ENCODE measurements at places on chromosomes 5 and 9.

DNA sequence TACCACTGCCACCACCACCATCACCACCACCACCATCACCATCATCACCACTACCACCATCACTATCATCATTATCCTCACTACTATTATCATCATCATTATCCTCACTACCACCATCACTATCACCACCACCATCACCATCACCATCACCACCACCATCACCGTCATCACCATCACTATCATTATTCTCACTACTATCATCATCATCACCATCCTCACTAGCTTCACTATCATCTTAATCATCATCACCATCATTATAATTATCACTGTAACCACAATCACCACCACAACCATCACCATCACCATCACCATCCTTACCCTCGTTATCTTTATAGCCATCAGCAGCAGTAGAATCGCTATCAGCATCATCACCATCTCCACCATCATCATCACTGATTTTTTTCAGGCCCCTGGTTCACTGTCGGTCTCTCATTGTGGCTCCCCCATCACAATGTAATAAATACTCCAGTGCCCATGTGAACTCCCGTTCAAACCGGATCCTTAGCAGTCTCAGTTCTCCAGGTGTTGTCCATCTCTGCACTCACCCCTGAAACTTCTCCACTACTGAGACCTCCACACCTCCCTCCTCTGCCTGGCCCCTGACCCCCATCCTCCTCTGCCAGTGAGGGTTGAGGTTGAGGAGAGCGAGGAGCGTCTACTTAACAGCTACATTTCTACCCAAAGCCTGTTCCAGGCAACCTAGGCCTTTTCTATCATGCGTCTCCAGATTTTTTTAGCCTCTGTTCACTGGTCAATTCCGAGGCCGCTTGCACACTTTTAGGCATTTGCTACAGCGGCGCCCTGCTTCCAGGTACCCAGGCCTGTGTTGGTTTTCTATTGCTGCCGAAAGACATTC is 238.2 kb downstream of the PBX3 start:
- DNase-seq = no peak

GRCh38 chr5:171714261-171714660 is 71.4 kb upstream of the SMIM23 start:
- DNase-seq = no peak

- DNase-seq = no peak
These were observed 72.0 kb upstream of the OTULINL start for GRCh38 chr5:14509556-14509955.

- DNase-seq = no peak
These were observed 182.4 kb upstream of the OTULINL start for GRCh38 chr5:14399054-14399692.

DNA sequence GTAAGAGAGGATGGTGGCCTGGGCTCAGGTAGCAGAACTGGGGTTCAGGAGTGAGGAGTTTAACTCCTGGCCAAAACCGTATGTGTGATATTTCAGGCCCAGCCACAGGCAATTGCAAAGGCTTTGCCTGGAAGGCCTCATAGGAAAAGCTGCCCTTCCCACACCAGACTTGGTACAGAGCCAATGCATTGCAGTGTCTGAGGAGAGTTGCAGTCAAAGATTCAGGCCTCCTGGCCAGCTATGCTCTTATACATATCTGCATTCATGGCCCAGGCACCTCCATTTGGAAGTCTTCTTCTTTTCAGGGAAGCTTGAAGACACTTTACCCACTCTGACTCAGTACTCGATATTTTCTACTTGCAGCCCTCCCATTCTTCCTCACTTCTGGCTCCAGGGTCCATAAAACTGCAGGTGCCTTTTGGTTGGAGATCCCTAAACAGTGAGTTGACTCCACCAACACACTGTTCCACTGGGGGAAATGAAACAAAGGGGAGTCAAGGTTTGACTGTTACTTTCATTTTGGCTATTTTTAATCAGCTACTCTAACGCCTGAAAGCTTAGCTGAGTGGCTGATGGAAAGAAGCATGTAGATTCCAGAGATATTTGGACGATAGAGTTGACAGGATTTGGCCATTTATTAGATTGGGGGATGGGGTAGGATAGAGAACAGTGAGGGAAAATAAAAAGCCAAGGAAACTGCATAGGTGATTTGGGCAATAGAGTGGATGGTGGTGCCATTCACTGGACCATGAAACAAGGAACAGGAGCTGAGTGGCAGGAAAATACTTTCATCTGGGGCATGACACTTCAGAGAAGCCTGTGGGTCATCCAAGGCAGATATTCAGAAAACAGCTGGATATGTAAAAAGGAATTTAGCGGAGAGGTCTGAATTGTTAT is 30.6 kb upstream of the IL33 start:
- no peak for DNase-seq

GRCh38 chr9:89911721-89912604 is 307.2 kb downstream of the GADD45G start:
- DNase-seq = no peak

DNA sequence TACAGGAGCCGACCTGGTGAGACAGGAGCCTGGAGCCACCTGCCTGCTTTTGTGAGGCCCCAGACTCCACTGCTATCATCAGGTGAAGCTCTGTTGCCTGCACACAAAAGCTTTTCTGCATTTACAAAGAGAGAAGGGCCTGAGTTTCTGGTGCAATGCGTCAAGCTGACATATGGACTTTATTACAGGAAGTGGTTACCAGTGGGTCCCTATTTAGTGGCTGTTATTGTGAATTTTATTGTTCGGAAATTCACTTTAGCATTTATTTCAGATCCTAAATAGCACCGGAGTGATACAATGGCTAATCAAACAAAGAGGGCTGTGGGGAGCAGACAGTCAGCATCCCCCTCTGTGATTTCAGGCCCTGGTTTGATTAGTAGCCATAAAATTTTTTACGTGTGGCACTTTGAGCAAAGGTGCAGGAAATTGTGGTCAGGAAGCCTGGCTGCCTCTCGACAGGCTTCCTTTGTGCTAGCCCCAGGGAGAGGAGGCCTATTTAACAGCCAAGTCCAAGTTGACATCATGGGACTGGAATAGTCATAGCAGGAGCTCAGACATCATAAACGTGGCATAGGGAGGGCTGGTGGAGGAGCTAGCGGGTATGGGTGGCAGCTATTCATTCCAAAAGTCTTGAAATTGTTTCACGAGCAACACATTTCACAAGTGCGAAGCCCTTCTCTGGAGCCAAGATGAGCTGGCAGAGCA is 8.4 kb downstream of the TGFBI start:
- no peak for DNase-seq

- no peak for DNase-seq
These were observed 38.2 kb upstream of the FYB1 start for GRCh38 chr5:39257554-39257953.

GRCh38 chr5:141101059-141101458 is 786 bp downstream of the PCDHB3 start:
- DNase-seq = no peak

- DNase-seq = no peak
These were observed 24.4 kb upstream of the GRPEL2 start for GRCh38 chr5:149320791-149321330.

DNA sequence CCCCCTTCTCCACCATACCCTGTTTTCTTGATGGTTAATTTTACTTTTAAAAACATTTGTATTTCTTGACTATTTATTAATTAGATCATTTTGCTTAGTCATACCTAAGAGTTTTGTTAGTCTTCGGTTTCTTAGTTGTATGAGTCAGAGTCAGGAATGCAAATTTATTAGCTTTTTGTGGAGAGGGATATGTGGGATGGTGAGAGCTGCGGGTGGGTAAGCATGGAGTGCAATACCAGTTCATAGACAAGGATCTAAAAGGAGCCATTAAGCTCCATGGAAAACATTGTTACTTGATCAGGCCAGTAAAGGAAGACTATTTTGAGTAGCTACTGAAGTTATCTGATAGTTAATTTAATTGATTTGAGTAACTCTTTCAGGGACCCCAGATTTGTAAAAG is 77.5 kb downstream of the ZSWIM6 start:
- no peak for DNase-seq

DNA sequence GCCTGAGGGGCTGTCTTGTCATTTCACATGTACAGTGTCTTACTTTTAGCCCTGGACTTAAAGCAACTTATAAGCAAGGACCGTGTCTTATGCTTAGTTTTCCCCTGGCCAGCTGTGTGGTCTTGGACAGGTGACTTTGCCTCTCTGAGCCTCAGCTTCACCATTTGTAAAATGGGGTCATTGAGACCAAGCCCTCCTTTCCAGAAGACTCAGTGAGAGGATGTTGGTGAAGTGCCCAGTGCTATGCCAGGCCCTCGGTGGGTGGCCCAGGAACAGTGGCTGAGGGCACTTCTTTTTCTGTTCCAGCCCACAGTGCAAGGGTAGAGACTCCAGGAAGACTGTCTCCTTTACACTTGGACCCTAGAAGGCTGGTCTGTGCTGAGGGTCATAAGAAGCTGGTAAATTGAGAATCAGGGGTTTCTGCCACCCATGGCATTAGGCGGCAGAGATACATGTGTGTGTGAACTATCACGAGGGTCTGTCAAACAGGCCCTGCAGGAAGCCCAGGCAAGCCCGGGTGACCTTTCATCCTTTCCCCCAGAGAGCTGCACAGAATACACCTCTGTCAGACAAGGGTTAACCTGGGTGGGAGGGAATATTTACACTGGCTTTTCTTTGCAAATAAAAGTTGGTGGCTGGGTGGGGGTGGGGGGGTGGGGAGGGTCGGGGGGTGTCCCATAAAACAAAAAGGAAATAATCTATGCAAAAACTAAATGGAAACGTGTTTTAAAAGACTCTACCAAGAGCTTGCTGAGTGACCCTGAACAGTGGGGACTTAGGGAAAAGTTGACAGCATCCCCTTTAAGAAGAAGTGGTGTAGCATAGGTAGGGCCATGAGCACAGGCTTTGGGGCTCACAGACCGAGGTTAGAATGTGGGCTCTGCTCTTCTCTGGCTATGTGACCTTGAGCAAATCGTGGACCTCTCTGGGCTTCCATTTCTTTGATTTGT is 20.4 kb upstream of the KIF12 start:
- DNase-seq = no peak

- no peak for DNase-seq
These were observed 71.0 kb upstream of the TARS1 start for GRCh38 chr5:33369485-33370465.

DNA sequence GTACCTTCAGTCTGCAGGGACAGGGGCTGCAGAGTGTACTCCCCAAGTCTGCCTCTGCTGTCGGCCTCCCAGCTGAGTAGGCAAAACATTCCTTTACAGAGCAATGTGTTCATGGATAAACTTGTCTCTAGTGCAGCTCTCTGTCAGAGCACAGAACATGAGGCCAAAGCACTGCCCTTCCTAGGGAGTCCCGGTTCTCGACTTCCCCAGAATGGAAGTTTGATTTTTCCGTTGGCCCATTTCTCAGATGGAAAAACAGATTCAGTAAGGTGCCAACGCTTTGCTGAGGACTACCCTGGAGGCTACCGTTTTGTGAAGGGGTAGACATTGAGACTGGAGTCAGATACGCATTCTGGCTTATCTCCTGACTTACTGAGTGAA is 422 bp upstream of the TRIM32 start:
- no peak for DNase-seq

DNA sequence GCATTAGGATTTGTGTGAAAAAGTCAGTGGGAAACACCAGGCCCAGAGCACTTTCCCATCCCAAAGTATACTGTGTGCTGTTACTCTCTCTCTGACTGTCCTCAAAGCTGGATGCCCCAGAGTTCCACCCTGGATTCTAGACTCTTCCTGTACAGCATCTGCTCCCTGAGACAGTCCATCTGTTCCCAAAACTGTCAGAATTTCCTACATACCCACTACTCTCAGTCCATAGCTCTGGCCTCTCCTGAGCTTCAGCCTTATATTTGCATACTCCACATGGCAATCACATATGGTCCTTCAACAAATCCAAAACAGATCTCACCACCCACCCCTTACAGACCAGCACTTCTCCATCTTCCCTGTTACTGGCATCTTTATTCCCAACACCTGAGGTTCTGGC is 9.5 kb downstream of the ELP1 start:
- DNase-seq = no peak
